ENCODE measurements at places on chromosomes 5 and 9.

GRCh38 chr9:127637322-127637847 lies 25.3 kb downstream of the STXBP1 start:
- no peak for DNase-seq

GRCh38 chr5:132419502-132420468 lies 50.3 kb downstream of the SLC22A5 start:
- DNase-seq = peak; percentile 72

DNA sequence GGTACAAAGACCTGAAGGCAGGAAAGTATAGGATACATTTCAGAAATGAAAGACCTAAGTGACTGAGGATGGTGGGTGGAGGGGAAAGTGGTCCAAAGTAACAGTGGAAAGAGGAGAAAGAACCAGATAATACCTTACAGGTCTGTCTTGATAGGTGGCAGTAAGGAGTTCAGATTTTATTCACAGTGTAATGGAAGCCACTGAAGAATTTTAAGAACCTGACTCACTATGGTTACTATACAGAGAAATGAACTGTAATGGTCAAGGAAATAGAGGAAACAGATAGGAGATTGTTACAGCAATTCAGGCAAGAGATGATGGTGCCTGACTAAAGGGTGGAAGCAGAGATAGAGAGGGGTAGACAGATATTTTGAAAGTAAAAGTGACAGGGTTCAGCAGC lies 46.5 kb downstream of the EPB41L4A start:
- no peak for DNase-seq

DNA sequence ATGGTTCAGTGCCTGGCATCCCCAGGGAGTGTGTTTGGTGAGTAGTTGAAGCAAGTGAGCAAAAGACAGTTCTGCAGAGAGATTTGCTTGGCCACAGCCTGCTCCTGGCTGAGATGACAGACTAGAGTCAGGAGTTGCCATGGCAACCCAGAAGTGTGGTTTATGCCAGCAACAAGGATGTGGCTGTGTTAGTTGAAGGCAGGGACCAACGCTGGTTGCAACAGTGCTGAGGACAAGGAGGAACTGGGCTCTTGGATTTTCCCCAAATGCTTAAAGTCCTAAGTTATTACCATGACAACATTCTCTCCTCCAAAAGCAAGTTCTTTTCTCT lies 2.7 kb downstream of the NXNL2 start:
- no peak for DNase-seq

- no peak for DNase-seq
Measured at GRCh38 chr9:4986296-4986695, 1.2 kb downstream of the JAK2 start.

GRCh38 chr5:179378441-179379271 lies 33.4 kb upstream of the ADAMTS2 start:
- peak; percentile 44 for DNase-seq

GRCh38 chr5:153884612-153884957 lies 154.1 kb downstream of the FAM114A2 start:
- DNase-seq = no peak

DNA sequence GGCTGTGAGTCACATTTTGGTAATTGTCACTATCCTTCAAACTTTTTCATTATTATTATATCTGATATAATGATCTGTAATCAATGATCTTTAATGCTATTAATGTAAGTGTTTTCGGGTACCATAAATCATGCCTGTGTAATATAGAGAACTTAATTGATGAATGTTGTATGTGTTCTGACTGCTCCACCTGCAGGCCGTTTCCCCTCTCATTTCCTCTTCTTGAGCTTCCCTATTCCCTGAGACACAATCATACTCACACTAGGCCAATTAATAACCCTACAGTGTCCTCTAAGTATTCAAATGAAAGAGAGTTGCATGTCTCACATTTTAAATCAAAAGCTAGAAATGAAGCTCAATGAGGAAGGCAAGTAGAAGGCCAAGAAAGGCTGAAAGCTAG lies 420.9 kb upstream of the SGCD start:
- DNase-seq = no peak

DNA sequence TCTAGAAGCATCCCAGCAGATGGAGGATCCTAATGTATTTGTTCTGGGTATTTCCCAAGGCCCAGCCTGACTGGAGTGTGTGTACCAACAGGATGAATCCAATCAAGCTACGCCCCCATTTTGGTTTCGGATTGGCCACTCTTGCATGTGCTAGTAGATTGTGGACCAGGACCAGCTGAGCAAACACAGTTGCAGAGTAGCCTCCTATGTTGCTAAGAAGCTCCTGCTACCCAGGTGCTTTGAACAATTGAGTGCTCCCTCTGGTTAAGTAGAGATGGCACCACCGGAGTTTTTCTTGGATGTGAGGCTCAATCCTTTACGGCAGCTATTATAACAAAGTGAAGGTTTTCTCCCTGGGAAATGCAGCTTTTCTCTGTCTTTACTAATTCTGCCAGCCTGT lies 204.5 kb downstream of the NTRK2 start:
- DNase-seq = no peak

DNA sequence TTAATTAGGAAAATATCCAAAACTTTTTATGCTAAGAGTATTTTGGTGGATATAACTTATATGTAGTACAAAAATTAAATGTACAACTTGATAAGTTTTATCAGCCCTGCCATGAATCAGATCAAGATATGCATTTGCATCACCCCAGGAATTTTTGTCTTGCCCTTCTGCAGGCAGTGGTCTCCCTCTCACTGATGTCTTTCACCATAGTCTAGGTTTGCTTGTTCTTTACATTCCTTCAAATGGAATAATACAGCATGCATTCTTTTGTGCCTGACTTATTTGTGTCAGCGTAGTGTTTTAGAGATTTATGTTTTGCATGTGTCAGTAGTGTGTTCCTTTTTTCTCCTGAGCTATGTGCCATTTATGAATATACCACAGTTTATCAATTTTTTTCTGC lies 36.4 kb downstream of the RNF180 start:
- no peak for DNase-seq

DNA sequence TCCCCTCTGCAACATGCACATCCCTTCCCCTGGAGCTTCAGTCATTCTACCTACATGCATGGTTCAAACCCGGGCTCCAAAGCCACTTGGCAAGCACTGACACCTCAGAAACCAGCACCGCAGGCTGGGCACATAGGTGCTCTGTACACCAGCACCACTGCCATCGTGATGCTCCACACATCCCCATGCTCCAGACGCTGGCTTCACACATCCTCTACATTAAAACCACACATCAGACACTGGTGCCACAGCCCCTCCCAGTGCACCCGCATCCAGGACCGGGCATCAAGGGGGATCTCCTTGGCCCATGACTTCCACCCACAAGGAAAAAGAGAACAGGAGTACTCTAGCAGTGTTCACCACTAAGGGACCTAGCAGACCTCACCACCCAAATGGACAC lies 787.7 kb downstream of the CDH18 start:
- no peak for DNase-seq

DNA sequence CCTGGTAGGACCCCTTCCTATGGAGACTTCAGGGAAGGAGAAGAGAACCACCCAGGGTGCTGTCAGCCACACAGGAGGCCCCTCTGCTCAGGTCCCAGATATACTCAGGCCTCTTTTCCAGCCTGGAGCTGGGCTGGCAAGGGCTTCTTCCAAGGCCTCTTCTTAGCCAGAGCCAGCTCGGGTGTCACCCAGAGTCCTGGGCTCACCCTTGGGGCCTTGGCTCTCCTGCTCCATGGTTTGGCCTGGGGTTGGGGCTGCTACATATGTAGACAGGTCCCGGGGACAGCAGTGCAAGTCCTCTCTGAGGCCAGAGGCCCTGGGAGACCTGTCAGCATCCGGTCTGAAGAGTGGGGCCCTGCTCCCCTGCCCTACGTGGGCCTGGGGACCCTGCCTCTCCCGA lies 22.8 kb downstream of the PAEP start:
- DNase-seq = no peak

GRCh38 chr5:170375283-170375682 lies 13.9 kb downstream of the KCNMB1 start:
- DNase-seq = no peak

GRCh38 chr9:76557674-76558225 lies 98.8 kb downstream of the GCNT1 start:
- no peak for DNase-seq

DNA sequence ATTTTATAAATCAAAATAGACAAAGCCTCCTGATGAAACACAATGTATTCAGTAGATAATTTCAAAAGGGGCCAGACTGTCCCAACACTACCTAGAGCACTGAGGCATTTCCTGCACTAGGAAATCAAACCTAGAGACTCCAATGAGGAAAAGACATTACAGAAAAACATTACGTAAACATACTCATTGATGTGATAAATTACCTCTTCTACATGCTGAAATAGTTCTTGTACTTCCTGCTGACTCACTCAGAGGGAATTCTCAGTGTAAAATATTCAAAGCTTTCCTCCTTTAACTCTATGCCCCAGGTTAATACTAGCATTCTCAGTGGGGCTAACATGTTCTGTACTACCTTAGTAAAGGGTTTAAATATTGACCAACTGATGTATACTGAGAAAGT lies 178.0 kb downstream of the ESM1 start:
- DNase-seq = no peak

DNA sequence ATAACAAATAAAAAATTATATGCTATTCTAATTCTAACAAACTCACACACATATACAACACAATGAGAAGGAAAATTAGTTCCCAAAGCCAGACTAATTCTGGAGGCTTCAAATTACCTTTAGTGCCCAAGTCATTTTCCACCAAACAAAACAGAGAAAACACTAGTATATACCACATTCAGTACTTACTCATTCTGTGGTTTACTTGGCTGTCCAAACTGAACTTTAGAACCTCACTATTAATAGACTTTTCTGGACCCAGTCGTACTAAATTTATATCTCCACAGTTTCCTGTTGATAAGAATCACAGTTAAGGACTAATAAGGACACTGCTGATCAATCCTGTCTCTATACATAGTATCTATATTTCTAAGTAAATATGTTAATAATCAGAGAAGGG lies 66.4 kb downstream of the SETX start:
- DNase-seq = no peak

DNA sequence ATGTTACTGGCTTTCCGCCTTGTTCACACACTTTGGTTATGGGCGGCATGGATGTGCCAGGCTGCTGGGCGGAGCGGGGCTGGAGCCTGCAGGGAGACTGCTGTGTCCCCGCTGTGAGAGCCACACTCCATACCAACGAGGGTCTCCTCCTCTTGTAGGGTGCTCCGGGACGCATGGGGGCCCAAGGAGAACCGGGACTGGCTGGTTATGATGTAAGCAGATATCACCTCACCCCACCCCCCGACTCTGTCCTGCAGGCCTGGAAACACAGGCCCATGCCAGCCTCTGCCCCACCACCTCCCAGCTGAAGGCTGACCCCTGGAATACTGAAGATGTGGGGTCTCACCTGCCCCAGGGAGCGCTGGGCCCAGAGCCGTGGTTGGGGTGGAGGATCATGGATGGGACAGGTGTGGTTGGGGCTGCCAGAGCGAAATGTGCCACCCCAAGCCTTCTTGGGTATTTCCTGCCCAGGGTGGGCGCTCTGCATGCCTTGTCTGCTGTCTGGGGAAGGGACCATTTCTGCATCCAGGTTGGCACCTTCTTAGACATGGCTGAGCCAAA lies 39.3 kb upstream of the ORM1 start:
- no peak for DNase-seq

GRCh38 chr5:144141585-144141984 lies 28.9 kb downstream of the YIPF5 start:
- DNase-seq = no peak

GRCh38 chr5:89436464-89436863 lies 553.5 kb upstream of the MEF2C start:
- DNase-seq = no peak

DNA sequence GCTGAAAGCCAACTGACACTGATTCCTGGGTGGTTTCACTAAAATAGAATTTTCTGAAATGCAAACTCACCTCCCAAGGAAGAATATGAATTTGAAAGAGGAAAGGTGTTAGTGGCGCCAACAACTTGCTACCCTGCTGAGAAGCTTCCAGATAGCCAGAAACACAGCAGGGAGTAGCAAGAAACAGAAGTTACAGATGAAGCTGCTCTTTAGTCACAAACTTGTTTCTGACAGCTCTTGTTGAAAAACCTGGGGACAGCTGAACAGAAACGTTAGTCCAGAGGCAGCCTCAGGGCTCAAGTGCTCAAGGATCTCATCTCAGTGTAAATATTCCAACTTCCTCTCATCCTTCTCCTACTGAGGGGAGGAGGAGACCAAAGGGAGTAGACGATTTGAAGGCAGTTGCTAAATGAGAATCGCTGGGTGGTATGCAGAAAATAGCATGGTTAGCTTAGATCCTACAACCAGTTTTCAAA lies 184.1 kb downstream of the PDE4D start:
- DNase-seq = no peak

- DNase-seq = no peak
Measured at GRCh38 chr5:86039351-86039750, 578.4 kb upstream of the COX7C start.

DNA sequence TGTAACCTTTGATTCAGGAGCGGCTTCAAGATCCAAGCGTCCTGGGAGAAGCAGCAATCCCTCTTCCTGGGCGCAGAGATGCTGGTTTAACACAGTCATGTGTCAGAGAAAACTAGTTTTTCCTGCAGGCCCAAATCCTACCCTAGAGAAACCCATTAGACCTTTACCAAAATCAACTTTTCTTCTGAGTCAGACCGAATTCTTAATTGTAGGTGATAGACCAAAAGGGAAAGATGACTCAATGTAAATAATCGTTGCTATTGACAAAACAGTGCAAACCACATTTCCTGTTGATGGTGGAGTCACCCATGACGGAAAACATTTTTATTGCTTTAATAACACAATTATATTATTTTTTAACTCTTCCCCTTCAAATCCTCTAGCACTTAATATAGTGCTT lies 40.1 kb downstream of the SLC1A1 start:
- DNase-seq = no peak

DNA sequence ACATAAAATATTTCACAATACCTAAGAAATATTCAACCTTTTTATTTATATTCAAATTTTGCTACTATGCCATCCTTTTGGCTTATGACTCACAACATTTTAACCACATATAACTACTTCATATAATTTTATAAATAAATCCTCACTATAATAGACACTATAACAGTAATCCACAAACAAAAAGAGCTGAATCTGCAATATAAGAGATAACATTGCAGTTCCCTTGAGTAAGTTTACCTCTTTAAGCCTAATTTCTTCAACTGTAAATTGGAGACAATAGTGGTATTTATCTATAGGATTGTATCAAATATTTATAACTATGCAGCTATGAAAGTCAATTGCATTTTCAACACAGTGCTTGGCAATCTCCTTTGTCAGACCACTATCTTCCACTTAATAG lies 1084.5 kb downstream of the NR2F1-AS1 start:
- DNase-seq = no peak

DNA sequence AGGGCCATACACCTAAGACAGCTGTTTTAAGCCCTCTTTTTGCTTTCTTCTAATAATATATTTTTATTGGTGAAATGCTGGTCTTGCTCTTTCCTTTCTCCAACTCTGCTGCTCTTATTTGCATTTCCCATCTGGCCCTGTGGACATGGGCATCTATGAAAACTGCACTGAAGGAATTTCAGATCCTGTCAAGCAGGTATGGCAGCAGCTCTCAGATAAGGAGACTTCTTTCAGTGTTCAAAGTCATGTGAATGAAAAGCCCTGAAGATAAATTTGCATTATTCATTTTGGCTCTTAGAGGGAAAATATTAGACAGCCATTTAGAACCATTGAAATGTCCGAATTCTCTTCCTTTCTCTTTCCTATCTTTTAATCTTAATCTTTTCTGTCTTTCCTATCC lies 668.0 kb upstream of the RIOK2 start:
- DNase-seq = no peak

All from brain pericyte (primary cell).